ENCODE measurements at places on chromosomes 12 and 14.
A peak's percentile ranks its signal among the peaks of the same experiment; 100 is the strongest.

GRCh38 chr14:90274019-90274418, 17.7 kb downstream of the PSMC1 start:
- DNase-seq, result no peak

GRCh38 chr12:10718279-10718821, 4.8 kb downstream of the YBX3 start:
- no peak for DNase-seq

- DNase-seq, result no peak
Observed at GRCh38 chr12:46556105-46556559, 183.6 kb upstream of the SLC38A2 start.

GRCh38 chr12:66035288-66035966, 95.1 kb downstream of the LLPH start:
- no peak for DNase-seq

- DNase-seq, result no peak
Observed at GRCh38 chr12:75556311-75556899, 45.0 kb upstream of the KRR1 start.

GRCh38 chr14:65291531-65291930, 121.0 kb upstream of the FUT8 start:
- no peak for DNase-seq

DNA sequence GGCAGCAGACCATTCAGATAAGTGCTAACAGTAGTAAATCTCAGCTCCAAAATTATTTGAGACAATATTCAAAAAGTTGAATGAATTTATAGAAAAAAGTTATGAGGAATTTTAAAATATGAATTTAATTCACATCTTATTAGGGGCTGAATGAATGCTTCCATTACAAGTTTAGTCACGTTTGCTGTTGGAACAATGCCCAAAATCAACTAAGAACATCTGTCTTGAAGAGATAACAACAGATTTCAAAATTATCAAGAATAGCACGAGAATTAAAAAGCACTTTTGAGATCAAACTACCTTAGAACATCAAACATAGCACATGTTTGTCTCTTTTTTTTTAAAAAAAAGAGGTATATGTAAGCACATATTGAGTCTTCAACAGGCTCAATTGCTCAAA, 115.4 kb upstream of the PPFIA2 start:
- DNase-seq, result no peak

DNA sequence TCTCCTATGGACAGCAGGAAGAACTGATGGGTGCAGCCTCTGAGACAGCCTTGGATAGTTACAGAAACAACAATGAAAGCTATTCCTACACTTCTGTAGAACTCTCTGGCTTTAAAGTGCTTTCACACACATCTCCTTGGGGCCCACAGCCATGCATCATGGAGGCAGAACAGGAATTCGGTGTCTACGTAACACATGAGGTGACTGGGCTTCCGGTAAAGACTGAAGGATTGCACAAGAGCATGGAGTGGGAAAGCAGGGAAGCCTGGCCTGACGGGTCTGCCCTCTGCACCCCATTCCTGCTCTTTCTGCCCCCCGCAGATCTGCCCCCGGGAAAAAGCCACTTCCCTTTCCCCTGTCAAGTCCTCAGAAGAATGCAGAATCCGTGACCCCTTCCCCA, 82.6 kb downstream of the VWF start:
- DNase-seq, result no peak

DNA sequence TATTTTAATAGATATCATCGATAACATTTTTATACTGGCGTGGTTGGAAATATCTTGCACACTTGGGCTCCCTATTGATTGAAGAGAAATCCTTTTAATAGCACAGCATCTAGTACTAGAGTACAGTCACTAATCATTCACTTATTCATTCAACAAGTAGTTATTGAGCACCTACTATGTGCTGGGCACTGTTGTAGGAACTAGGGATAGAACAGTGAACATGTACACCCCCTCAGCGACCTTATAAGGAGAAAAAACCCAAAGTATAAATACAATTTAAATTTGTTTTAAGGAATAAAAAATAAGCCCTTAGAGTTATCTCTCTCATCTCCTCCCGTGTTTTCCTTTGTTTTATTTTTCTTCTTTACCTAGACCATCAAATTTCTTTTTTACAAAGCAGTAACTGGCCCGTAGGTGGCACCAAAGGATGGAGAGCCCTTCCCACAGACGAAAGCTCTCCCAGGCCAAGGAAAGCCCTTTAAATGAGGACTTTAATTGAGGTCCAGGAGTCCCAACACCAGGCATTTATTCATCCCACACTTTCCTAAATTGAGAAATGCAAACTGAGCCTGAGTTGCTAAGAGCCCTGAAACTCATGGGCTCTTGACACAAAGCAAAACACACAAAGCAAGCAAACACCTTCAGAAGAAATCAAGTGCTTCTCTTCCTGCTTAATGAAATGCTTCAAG, 29.0 kb downstream of the PEBP1 start:
- no peak for DNase-seq

- DNase-seq, result no peak
Observed at GRCh38 chr12:126040307-126040706, 975.1 kb downstream of the AACS start.

GRCh38 chr14:59093902-59094301, 94.6 kb upstream of the DAAM1 start:
- DNase-seq, result no peak

- no peak for DNase-seq
Observed at GRCh38 chr14:36646664-36647416, 14.8 kb upstream of the PAX9 start.

GRCh38 chr12:76450690-76451089, 102.5 kb upstream of the BBS10 start:
- no peak for DNase-seq

DNA sequence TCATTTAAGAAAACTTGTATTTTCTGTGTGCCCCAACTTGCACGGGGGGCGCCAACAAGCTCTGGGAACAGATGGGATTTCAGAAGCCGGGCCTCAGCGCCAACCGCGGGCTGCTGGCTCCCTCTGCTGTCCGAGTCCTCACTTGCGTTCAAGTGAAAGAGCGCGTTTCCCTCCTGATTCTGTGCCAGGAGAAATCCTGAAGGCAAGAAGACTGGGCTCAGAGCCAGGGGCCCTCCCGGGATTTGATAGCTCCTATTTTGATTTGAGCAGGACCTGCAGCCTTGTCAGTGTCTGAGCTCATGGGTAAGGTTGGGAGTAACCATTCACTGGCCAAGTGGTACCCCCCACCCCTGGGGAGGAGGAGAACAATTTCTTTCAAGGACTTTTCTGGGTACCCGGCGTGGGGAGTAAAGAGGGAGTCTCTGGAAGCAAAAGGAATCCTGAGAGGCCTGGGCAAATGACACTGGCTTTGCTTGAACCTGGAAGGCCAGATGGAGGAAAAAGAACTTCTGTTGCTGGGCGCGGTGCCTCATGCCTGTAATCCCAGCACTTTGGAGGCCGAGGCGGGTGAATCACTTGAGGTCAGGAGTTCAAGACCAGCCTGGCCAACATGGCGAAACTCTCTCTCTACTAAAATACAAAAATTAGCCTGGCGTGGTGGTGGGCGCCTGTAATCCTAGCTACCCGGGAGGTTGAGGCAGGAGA, 179.0 kb upstream of the RGS6 start:
- peak; percentile 93 for DNase-seq

GRCh38 chr14:40417777-40418401, 985.7 kb upstream of the FBXO33 start:
- no peak for DNase-seq

DNA sequence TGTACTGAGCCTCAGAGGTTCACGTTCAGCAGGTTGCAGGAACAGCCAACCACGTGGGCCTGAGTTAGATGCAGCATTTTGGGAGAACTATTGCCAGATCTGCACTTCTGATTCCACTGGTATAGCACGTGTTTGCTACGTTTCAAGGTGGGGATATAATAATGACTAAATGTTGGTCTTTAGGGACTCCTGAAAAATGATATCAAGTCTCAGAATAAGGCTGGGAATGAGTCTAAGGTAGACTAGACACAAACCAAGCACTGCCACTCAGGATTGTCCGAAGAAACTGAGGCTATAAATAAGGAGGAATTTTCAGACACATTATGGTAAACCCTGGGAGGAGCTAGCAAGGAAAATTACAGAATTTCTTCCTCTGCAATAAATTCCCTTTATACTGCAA, 98.1 kb downstream of the ESR2 start:
- DNase-seq, result no peak

GRCh38 chr14:100726550-100727085, at the start of gene DLK1:
Gene DLK1 (plus strand): TSS chr14:100726892. CDS start chr14:100727069, 177 bp downstream.
- no peak for DNase-seq

GRCh38 chr14:72776701-72777261, 117.1 kb downstream of the DPF3 start:
- no peak for DNase-seq

- DNase-seq, result no peak
Observed at GRCh38 chr14:77622366-77622961, 6.0 kb upstream of the SPTLC2 start.

- no peak for DNase-seq
Observed at GRCh38 chr14:51576879-51577278, 74.8 kb upstream of the FRMD6 start.

GRCh38 chr12:56565510-56566101, 44.0 kb downstream of the RBMS2 start:
- DNase-seq, result peak; percentile 26

DNA sequence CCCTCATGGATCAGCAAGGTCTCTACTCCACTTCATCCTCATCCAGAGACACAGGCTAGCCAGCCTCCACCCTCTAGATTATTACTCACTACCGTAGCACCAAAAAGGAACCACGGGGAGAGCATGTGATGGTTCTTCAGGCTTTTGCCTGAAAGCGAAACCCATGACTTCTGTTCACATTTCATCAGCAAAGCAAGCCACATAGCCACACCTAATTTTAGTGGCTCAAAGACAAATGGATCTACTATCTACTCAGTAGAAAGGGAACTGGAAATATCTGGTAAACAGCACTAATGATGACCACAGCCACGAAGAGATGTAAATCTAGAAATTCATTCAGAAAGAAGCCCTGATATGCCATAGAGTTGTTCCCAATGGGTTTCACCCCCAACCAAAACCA, 51.4 kb downstream of the VCPKMT start:
- DNase-seq, result no peak

GRCh38 chr14:90388437-90388836, 8.4 kb upstream of the CALM1 start:
- no peak for DNase-seq

- no peak for DNase-seq
Observed at GRCh38 chr12:84135586-84136279, 776.9 kb downstream of the SLC6A15 start.

- DNase-seq, result no peak
Observed at GRCh38 chr12:70120970-70121369, 122.3 kb upstream of the CNOT2 start.

GRCh38 chr14:53161758-53162435, 8.8 kb upstream of the DDHD1 start:
- DNase-seq, result no peak

GRCh38 chr14:61065656-61066055, 84.6 kb downstream of the SLC38A6 start:
- DNase-seq, result no peak

DNA sequence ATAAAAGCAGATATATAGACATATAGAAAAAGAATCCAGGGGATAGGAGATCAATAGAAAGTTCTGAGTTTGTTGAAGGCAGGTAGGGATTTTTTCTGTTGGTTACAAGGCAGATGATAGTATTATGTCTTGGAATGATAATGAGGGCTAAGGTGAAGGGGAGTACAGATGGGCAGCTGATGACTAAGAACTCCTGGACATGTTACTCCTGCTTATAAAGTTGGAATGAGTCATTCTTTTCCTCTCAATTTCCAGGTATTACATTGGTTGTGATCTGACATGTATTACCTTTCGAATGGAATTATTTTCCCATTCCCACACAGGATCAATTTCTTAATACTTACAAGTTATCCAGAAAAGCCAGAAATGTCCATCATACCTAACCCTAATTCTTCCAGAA, 545.2 kb upstream of the MGAT4C start:
- DNase-seq, result no peak

DNA sequence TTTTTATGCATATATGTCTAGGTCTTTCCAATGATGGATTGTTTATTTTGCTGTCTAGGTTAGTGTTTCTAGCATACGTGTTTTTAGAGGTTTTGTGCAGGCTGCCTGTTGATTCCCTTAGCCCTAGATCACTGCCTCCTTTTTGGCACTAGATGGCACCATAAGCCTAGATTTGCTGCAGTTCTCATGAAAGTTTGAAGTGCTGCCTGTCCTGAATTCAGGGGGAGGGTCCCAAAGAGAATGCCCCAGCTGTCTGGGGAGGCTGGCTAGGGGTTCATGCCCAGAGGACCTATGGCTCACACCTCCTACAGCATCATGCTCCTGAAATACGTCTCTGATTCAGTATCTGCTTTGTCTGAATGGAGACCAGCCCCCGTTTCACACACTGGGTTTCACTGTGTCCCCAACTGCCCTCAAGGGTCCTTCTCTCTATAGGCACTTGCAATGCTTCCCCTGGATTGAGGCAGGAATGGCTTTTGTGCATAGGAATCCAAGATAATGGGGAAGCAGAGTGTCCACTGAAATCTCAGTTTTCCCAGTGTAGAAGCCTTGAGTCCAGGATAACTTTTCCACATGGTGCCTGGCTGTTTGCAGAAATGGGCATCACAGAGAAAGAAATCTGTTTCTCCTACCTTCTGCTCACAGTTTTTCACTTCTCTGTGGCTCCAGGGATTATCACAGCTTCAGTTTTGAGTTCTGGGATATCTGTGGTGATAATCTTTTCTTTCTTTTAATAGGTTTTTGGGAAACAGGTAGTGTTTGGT, 14.2 kb upstream of the TXNRD1 start:
- DNase-seq, result no peak

DNA sequence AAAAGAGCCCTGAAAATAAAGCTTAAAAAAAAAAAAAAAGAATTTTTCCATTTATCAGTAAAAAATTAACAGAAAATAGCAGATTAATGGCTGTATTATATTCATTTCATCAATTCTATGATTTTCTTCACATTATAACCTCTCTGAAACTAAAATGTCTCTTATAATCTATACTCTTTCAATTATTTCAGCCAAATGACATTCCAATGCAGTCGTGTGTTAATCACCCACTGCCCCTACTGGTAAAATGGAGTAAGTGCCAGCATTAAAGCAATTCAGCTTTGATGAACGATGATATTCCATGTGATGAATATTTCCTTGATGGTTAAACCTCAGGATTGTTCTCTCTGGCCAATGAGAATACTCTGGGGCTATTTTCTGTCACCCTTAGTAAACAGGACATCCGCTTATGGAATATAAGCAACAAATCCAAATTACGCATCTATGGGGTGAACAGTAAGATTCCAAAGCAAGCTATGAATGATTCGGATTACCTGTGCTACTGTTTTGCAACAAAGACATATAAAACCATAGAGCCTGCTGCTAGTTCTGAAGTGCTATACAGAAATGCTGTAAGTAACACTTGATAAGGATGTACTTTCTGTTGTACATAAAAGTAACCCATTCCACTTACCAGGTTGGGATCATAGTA, 20.3 kb upstream of the SYCP3 start:
- DNase-seq, result no peak

- no peak for DNase-seq
Observed at GRCh38 chr14:97571201-97571600, 774.0 kb downstream of the VRK1 start.
